ENCODE measurements at places on chromosomes 6 and 20.

DNA sequence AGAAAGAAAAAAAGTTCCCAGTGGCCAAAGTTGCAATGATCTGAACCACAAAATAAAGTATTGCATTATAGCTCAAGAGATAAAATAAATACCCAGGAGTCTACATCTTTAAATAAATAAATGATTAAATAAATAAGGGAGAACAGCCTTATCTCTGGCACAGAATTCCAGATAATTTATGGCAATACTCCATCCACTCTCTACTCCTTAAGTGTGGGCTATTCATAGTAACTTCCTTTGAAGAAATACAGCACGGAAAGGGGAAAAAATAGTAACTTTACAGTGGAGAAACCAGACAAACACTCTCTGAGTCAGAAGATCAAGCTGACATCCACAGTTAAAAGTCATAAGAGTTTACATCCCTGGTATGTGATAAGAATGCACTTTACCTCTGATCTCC lies 11.6 kb downstream of the AURKA start:
- DNase-seq, result no peak

DNA sequence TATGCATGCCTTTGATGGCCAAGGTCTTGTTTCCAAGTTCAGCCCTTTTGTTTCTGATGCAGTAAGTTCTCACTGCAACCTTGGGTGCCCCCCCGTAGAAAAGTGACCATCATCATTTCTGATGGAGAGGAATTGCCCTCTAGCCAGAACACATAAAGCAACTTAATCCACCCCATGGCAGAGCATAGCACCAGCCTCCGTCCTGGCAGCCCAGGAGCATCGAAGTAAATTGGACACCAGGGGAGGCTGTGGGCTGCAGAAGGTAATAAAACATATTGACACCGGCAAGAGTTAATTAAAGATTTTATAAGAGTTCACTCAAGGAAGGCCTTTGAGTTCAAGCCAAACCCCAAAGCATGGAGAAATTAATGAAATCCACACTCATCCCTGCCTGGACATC lies 39.2 kb upstream of the CST7 start:
- no peak for DNase-seq

DNA sequence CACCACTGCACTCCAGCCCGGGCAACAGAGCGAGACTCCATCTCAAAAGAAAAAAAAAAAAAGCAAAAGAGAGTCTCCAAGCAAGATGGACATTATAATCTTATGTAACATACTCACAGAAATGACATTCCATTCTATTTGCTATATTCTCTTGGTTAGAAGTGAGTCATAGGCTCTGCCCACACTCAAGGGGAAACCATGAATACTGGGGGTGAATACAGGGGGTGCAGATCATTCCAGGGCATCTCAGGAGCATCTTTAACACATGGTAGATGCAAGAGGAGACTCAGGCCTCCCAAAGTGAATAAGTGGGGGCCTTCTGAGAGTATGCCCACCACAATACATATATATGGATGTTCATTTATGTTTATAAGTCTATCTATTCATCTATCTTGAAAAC lies 18.3 kb upstream of the RANBP9 start:
- no peak for DNase-seq

GRCh38 chr6:136549300-136550044 lies 750 bp downstream of the MAP7 start:
- DNase-seq, result peak; percentile 76

GRCh38 chr6:3211681-3212080 lies 15.8 kb downstream of the TUBB2B start:
- no peak for DNase-seq

- peak; percentile 99 for DNase-seq
These were observed 21.2 kb downstream of the THEMIS start for GRCh38 chr6:127879685-127880084.

- peak; percentile 93 for DNase-seq
These were observed 102.1 kb downstream of the TMEM242 start for GRCh38 chr6:157221049-157221816.

GRCh38 chr20:3334156-3334943 lies 73.1 kb downstream of the DNAAF9 start:
- DNase-seq, result no peak

Measured in NCI-H69 (cell line).